ENCODE measurements at places on chromosomes 12 and 14.
A peak's percentile ranks its signal among the peaks of the same experiment; 100 is the strongest.

DNA sequence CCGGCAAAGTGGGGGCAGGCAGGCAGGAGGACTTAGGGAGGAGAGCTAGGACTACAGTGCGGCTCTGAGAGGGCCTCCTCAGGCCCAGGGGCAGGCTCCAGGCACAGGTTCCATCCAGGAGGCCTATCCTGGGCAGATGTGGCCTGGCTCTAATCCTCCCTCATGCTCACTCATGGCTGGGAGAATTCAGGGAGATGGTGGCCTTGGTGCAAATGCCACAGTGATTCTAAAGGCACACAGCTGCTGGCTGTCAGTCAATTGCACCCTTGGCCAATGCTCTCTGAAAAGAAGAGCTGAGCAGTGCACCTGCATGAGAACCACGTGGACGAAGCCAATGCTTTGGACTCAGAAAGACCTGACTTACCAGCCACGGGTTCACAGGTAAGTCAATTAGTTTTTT lies 89.6 kb downstream of the C12orf75 start:
- no peak for DNase-seq

DNA sequence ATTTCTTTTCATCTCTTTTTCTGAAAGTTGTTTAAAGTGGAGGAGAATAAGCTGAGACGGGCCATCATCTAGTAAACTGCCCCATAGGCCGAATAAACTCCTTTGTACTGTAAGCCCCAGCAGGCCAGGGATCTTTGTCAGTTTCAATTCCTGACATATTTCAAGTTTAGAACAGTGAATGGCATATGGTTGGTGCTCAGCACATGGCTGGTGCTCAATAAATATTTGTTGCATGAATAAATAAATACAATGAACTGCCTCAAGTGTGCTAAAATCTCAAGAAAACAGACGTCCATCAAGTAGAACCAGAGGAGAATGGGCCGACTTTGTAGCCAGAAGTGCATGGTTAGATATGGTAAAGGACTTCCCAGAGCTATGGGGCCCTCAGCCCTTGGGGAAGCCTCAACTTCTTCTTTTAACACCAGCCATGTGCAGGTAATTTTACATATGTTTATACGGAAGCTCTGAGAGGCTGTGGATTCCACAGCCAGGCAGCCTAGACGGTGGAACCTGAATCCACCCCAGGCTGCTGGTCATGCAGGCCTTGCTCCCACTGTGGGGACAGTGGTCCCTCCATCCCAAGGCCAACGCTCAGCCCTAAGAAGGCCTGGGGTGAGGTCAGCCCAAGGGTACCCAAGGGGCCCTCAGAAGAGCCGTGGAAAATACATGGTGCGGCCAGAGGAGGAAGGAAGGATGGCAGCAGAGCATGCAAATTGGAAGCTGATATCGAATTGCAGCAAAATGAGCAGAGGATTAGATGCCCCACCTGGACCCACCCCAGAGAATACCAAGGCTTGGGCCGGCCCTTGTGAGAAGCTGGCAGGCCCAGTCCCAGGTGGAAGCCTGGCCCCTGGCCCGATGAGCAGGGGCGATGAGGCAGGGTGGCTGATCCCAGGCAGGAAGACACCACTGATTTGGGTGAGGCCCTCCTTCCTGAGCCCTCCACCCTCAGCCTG lies 8.7 kb upstream of the AQP2 start:
- no peak for DNase-seq

DNA sequence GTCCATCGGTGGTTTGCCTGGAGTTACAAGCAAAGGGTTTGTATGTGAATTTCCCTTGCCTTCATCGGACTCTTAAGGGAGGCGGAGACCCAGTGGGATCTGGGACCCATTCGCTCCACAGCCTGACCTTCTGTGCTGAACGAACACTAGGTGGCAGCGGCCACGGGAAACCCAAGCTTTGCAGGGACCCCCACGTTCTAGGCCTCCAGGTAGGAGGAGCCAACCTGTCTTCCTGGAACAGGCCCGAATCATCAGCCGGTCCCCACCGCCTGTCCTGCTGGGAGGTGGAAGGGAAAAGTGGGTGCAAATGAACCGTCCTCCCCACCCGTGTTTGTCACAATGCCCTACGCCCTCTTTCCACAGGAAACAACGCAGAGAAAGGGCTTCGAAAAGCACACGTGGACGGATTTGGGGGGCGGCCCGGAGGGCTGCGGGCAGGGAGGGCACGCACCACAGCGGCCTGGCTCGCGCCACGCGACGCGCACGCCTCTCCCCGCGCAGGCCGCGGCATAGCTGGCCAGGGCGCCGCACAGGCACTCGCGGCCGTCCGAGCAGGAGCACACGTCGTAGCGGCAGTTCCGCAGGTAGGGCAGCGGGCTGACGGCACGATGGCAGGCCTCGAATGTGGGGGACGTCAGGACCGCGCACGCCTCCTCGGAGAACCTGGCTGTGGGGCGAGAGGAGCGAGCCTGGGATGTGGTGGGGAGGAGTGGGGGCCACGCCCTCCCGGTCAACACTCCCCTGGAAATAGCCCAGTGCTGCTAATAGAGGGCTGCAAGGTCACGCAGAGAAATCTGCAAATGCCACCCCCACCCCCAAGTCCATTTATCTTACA lies 67.8 kb downstream of the VWF start:
- DNase-seq, result no peak

GRCh38 chr12:51863933-51864832 lies 15.7 kb upstream of the FIGNL2 start:
- no peak for DNase-seq

DNA sequence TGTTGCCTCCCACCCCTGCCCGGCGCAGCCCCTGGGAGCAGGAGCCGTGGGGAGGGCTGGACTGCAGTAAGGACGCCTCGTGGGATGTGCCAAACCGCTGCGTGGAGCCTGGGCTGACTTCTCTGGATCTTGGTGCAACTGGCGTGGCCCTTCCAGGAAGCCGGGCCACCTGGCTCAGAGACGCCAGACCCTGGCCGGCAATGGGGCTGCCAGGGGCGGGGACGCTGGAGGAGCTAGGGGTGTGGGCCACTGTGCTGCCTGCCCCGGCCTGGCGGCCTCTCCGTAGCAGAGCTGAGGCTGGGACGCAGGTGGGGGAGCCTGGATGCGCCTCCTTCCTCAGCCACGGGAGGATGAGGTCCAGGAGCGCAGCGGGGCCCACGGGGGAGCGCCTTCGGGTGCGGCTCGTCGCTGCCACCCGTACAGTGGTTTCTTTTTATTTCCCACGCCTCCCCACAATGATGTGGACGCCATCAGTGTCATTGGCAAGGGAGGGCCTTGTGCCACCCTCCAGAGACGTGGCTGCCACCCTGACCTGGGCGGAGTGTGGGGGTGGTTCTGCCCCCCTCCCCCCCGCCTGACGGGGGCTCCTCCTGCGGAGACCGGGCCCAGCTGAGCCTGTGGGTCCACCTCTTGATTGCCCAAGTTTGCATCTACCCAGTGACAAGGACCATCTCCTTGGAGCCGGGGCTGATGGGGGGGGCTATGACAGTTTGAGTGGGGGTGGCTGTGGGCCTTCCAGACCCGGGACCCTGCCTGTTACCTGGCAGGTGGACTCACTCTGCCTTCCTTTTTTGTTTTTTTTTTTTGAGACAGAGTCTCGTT lies 11.3 kb downstream of the DDX51 start:
- DNase-seq, result no peak

DNA sequence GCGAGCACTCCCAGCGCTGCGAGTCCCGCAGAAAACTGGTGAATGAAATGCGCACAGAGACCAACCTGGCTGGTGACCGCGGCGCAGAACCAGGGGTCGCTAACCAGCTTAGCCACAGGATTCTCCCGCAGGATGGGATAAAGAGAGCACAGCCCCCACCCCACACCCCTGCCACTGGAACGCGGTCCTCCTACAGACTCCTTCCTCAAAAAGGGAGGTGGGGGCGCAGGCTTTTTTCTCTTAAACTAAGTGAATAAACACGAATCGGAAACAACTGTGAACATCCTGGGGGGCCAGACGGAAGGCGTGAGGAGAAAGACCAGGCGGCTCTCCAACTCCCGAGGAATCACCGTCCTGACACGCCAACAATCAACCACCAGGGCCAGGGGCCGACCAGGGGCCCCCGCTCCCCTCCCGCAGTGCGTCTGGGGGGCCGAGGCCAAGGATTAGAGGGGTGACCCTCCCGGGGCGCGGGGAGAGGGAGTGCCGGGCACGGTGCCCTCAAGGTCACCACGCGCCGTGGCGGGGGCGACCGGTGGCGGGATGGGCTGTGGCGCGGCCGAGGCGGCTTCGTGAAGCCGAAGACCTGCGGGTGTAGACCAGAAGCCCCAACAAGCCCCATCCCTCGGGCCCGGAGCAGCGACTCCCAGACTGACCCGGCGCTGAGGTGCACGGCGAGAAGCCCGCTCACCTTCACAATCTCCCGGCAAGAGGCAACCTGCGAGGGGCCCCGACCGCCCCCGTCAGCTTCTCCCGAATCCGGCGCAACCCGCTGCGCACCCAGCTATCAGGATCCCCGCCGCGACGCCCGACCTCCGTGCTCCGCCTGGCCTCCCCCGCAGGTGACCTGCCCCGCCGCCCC lies 704 bp downstream of the ATP2B1 start:
- DNase-seq, result peak; percentile 27

DNA sequence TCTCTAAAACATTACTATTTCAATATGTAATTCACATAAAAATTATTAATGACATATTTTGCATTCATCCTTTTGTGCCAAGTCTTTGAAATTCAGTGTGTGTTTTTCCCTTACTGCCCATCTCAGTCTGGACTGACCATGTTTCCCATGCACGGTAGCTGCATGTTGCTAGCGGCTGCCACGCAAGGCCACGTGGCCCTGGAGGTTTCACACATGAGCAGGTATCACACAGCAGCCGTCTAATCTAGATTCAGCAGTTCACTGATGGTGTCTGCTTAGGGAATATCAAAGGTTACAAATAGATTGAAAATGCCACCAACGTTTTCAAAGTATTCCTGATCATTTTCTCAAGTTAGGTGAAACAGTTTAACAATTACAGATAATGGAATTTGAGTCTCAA lies 234.8 kb upstream of the FKBP4 start:
- no peak for DNase-seq

DNA sequence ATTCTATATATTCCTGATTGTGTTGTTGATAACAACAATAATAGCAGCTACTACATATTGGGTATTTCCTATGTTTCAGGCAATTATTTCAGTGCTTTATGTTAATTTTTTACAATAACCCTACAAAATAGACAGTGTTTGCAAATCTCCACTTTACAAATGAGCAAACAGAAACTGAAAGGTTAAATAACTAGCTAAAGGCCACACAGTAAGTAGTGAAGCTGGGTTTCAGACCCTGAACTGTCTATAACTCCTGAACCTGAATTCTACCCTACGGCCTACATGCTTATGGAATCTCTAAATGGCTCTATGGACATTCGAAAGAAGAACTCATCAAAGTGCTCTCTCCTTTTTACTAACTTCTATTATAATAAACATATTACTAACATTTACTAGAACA lies 19.7 kb upstream of the NUDT4 start:
- DNase-seq, result no peak

- DNase-seq, result no peak
These were observed 1.4 kb upstream of the MAP4K5 start for GRCh38 chr14:50533806-50534205.

DNA sequence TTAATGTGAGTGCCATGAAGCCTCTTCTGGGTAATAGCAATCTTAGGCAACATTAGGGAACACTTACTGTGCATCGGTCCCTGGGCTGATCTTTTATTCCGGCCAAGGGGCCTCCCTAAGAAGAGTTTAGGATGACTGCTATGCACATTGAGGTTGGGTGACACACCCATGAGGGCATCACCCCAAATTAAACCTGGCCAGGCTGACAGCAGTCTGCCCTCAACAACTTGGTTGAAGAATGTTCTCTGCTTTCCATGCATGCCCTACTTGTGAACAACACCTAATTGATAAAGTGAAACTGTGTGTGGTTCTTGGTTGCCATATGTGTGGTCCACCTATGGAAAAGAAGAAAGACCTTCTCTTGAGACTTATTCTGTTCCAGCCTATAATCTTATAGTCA lies 1098.0 kb downstream of the BCL11B start:
- peak; percentile 62 for DNase-seq

DNA sequence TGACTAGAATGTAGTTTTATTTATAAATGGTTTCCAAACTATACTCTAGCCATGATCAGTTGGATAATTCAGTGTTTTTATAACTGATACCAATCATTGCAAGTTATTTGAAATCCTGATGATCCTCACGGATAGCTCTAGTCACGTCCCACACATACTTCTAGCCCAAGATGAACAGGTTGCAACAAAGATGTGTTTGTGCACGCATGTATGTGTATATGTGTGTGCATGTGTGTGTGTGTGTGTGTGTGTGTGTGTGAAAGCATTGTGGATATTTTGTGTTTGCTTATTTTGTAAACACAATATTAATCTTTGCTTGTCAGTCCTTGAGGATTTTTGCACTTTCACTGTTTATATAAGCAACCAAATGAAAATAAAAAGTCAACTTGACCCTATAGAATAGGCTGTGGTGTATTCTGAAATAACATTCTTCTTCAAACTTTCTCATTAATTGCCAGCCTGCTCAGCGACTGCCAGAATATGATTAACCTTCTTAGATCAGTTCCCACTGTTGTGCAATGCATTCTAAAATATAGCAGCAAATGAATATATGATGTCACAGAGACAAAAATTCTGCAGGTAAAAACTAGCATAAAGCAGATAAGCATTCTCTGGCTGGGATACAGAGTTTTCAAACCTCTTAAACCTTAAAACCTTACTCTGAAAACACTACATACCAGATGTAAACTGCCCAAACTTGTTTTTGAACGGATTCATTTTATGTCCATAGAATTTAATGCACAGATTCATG lies 48.8 kb upstream of the HIF1A start:
- DNase-seq, result no peak

- DNase-seq, result no peak
These were observed 415.4 kb downstream of the DPF3 start for GRCh38 chr14:72478471-72478893.

- no peak for DNase-seq
These were observed 65.2 kb upstream of the PDZRN4 start for GRCh38 chr12:41122894-41123293.

DNA sequence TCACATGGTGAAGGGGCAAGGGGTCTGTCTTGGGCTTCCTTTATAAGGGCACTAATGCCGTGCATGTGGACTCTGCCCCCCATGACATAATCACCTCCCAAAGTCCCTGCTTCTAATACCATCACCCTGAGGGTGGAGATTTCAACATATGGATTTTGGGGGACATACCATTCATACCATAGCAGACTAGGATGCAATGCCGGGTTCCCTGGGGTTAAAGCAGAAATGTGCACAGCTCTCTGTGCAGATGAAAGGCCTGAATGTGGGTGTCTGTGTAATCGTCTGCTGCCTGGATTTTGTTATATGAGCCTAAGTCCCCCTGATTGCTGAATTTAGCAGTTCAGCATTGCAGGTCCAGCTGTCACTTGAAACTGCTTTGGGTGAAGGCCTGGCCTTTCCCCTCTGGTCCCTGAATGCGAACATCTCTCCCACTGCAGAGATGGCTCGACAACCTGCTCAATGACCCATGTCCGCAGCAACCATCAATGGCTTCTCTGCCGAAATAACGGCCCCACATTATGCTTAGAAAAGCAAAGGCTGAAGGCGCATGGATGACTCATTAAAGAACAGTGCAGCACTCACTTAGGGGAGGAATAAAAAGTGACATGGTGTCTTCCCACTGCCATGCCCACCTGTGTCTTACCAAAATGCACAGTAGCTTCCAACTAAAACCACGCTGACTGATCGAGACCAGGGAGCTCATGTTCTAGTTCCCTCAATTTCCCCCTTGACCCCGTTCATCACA lies 286.3 kb downstream of the DPF3 start:
- no peak for DNase-seq

All from CD4-positive, alpha-beta T cell treated with Interleukin-4 for 4 hours (primary cell).